Stimulated activated CD8-positive, alpha-beta memory T cell treated with anti-CD3 and anti-CD28 coated beads, Interleukin-7, amount 100 ng/mL, for 1 hour (primary cell): ENCODE measurements at places on chromosomes 13 and 19.

- no peak for DNase-seq
Measured at GRCh38 chr19:5205381-5205780, 135.2 kb downstream of the PTPRS start.

GRCh38 chr19:19211499-19212420 lies at the start of gene NCAN:
Gene NCAN (plus strand): TSS chr19:19211958. CDS start chr19:19216954, 4,996 bp downstream.
- no peak for DNase-seq

DNA sequence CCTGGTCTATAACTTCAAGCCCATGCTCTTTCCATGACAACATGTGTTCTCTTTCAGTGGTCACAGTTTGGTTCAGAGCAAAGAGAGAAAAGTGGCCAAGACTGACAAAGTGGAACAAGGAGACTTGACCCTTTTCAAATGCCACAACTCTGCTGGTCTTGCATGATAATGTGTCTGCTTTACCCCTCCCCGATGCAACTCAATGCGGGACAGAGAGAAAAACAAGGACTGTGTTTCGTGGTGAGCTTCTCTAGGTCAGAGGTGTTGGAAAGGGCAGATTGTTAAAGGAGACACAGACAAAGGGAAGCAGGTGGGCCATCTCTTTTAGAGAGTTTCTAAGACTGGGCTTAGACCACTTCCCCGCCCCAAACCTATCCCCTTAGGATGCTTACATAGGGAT lies 61.6 kb upstream of the SERTM1 start:
- DNase-seq = no peak

- no peak for DNase-seq
Measured at GRCh38 chr13:49063497-49063896, 87.8 kb downstream of the FNDC3A start.
